ENCODE measurements at places on chromosomes 16 and 17.
A peak's percentile ranks its signal among the peaks of the same experiment; 100 is the strongest.

- no peak for DNase-seq
Measured at GRCh38 chr16:27595475-27595874, 45.5 kb downstream of the KATNIP start.

DNA sequence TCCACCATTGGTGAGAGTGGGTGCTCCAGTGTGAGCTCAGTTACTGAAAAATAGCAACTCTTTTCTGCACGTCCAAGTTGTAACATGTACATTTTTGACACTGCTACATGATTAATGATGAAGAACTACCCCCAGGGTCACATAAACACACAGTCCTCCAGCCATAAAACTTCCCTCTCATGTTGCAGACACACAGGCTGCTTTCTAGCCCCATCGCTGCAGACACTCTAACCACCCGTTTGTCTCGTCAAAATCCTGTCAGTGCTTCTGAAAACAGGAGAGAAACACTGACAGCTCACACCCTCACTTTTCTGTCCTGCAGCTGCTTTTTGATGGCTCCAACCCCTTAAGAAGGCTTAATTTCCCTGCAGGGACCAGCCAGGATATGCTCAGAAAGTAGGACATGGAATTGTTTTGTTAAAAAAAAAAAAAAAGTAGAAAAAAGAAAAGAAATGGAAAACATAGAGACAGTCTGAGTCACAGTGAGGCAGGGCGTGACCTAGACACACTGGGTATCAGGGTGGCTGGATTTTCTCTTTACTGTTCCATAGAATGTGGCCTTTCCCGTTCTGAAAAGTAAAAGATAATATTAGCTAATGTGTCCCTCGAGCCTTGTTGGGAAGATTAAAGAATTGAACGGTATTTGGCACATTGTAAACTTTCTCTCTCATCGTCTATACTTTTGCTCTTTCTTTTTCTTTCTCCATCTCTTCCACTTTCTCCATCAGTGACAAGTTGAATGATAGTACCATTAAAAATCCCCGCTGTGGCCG lies 20.7 kb upstream of the CCL5 start:
- DNase-seq = no peak

DNA sequence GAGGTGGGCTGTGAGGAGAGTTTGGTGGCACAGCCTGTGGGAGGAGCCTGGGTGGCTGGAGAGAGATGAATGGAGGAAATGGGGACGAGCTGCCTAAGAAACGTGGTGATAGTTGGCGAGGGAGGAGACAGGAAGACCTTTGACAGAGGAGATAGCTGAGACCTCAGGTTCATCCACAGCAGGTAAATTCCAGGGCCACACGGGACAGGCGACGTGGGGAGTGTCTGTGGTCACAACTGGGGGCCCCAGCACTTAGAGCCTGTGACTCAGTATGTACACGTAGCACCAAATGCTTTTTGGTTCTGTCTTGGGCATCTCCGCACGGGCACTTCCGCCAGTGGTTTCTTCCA lies 7.7 kb downstream of the MINK1 start:
- DNase-seq = no peak

- DNase-seq = no peak
Measured at GRCh38 chr17:32498391-32498790, 11.6 kb downstream of the CDK5R1 start.

DNA sequence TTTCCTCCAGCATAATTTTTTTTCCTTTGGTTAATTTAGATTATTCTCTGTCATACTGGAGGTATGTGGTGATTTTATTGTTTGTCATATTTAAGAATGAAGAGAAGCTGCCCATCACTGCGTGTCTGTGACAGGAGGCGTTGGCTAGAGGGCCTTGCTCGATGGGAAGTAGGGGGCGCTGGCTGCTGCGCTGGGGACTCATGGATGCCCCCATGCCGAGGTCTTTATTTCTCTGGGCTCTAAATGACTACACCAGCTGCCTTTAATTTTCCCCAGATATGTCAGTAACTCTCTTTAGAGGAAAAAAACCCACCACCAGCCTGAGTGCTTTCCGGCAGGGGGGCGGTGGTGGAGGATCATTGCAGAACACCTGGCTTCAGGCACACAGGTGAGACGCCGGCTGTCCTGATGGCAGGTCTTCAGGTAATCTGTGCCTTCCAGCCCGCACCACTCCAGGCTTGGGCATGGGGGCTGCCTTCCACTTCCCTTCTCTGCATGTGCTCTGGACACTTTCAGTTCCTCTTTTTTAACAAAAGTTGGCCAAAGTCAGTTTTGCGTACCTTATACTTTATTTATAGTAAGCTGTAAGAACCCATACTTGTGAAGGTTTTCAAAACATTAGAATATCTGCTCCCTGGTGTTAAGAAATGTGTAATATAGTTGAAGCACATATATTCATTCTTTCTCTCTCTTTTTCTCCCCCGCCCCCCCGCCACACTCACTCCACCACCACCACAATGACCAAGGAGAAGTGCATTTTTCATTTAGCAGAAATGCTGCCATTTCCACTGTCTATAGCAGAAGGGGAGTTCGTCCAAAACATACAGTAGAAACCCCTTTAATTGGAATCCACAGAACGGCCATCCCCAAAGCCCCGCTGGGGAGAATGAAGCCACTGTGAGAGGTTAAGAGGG lies 192.7 kb downstream of the RPTOR start:
- no peak for DNase-seq

DNA sequence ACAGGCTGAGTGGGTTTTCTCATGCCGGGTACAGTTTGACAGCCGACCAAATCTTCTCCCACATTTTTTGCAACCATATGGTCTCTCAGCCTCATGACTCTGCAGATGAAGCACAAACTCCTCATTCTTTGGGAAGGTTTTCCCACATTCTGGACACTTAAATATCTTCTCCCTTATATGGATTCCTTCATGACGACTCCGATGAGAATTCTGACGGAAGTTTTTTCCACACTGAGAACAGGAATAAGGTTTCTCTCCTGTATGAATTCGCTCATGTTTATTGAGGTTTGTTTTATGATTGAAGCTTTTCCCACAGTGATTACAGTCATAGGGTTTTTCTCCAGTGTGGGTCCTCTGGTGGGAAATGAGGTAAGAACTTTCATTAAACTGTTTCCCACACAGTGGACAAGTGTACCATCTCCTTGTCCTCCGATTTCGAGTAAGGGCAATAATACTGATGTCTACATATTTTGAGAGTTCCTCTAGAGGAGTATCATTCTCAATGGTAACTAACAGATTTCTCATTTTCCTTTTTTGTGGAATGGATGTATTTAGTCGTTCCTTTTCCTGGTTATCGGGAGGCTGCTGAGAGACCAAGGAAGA lies 10.9 kb downstream of the ZNF200 start:
- no peak for DNase-seq

DNA sequence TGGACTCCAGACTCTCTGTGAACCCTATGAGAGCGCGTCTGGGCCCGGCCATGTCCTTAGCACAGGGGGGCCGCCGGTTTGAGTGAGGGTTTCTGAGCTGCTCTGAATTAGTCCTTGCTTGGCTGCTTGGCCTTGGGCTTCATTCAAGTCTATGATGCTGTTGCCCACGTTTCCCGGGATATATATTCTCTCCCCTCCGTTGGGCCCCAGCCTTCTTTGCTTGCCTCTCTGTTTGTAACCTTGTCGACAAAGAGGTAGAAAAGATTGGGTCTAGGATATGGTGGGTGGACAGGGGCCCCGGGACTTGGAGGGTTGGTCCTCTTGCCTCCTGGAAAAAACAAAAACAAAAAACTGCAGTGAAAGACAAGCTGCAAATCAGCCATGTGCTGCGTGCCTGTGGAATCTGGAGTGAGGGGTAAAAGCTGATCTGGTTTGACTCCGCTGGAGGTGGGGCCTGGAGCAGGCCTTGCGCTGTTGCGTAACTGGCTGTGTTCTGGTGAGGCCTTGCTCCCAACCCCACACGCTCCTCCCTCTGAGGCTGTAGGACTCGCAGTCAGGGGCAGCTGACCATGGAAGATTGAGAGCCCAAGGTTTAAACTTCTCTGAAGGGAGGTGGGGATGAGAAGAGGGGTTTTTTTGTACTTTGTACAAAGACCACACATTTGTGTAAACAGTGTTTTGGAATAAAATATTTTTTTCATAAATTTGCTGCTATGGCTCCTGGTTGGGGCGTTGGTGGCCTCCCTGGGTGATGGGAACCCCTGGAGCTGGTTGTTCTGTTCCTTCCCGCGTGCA lies 23.1 kb downstream of the STAT5A start:
- peak; percentile 92 for DNase-seq

DNA sequence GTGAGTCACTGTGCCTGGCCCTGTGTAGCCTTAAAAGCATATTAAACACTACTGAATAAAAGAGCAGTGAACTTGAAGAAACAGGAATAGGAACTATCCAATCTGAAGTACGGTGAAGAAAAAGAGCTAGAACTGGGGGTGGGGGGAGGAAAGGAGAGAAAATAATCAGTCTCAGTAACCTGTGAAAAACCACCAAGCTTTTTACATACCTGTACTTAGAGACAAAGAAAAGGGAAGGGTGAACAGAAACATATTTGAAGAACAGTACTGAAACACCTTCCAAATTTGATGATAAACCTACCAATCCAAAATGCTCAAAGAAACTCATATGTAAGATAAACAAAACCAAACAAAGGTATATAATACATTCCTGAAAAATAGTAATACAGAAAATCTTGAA lies 77.5 kb downstream of the USP32 start:
- DNase-seq = no peak

GRCh38 chr17:78133179-78133951 lies 2.8 kb downstream of the TMC8 start:
- no peak for DNase-seq

- DNase-seq = no peak
Measured at GRCh38 chr16:56198006-56198754, 6.9 kb downstream of the GNAO1 start.

DNA sequence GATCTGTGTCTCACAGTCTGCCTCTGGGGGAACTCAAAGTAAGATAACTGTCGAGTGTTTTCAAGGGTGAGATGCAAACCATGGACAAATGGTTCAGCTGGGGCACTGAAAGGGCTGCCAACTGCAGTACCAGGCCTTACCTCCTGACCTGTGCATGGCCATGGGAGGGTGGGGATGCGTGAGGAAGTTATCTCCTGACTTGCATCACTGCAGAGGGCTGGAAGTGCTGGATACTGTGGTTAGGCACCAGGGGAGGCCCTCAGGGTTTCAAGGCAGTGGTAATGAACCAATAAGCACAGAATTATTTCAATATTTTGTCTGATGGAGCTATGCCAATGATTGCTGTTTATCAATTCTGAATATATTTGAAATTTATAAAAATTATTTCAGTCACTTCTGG lies 159.2 kb downstream of the CYLD start:
- DNase-seq = no peak

DNA sequence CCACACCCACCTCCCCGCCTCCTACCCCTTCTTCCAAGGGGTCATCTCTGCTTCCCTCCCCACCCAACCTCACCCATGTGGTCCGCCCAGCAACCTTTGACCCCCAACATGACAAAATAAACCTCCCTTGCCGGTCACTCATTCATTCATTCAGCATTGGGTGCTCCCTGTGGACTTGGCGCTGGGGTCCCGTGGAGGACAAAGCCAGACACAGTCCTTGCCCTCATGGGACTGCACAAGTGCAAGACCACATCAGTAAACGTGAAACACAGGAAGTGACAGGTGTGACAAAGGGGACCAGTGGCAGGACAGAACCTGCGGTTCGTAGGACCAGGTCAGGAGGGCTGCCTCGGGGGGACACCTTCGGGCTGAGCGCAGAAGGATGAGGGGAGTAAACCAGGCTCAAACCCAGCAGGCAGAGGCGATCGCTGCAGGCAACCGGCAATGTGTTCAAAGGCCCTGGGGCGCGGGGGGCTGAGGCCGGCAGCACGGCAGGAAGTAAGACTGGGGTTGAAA lies 185.4 kb downstream of the SEC14L1 start:
- no peak for DNase-seq

- peak; percentile 69 for DNase-seq
Measured at GRCh38 chr17:64178011-64178825, 48.3 kb upstream of the ERN1 start.

GRCh38 chr17:40506786-40507185 lies 5.4 kb upstream of the TNS4 start:
- no peak for DNase-seq

DNA sequence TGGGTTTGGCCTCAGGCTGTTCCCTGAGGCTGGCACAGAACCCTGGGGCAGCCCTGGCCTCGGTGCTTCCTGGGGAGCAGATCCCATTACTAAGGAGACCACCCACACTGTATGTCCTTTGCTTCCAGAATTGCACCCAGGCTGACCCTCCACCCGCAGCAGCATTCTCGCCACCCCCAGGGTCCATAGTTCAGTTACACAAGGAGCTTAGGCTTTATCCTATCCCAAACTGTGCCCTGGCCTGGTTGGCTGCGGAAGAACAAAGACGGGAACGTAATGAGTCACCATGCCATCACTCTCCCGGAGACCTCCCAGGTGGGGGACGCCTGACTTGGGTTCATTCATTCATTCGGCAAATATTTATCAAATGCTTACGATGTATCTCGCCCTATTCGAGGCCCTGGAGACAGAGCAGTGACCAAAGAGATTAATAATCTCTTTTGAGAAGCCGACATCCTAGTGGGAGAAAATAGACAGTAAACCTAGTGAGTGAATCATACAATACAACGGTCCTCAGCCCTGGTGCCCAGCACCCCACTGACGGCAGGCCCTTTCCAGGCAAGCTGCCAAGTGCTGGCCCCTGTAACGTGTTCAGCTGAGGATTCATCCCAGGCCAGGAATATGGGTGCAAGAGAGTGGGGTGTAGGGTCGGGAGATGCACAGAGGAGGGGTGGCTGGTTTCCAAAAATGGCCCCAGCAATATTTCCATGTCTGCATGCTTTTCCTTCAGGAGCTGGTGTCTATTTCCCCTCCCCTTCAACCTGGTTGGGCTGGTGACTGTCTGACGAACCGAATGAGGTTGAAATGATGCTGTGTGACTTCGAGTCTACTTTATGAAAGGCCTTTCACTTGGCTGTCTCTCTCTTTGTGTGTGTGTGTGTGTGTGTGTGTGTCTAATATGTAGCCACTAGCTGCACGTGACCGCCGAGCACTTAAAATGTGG lies 134.2 kb downstream of the MGAT5B start:
- peak; percentile 95 for DNase-seq

- peak; percentile 92 for DNase-seq
Measured at GRCh38 chr17:50686494-50687199, 21.1 kb downstream of the ANKRD40 start.

DNA sequence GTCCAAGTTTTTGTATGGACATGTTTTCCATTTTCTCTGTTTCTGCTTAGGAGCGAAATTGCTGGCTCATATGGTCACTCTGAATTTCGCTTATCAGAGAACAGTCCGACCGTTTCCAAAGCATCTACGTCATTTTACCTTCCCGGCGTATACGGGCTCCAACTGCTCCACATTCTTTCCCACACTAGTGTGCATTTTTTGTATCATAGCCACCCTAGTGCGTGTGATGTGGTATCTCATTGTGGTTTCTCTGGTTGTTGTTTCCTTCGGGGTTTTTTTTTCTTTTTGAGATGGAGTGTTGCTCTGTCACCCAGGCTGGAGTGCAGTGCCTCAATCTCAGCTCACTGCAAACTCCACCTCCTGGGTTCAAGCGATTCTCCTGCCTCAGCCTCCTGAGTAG lies 31.0 kb upstream of the BHLHA9 start:
- no peak for DNase-seq

GRCh38 chr16:56415875-56416274 lies 9.5 kb downstream of the AMFR start:
- DNase-seq = no peak

GRCh38 chr16:80547145-80547544 lies 6.4 kb downstream of the DYNLRB2 start:
- no peak for DNase-seq
